ENCODE measurements at places on chromosomes 12 and 14.

- peak; percentile 86 for DNase-seq
Observed at GRCh38 chr12:71664411-71665089, 449 bp downstream of the THAP2 start.

- DNase-seq: no peak
Observed at GRCh38 chr14:70050136-70050535, 138.6 kb downstream of the SLC8A3 start.

DNA sequence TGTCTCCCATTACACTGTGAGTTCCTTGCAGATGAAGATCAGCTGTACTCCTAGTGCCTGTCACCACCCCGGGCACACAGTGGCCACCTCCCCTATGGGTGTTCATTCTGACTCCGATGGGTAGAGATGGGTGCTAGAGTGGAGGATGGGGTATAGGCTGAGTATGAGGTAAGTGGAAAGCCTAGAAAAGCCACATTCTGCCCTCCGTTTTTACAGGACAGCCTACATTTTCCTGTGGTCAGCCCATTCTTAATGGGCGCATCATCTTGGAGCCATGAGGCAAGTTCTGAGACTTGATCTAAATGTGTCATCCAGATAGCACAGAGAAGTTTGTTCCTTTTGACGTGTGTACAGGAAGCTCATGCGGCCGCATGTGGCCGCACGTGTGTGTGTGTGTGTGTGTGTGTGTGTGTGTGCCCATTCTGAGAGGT, 166.7 kb upstream of the HIF1A start:
- DNase-seq: no peak

GRCh38 chr14:104550340-104550860, 29.2 kb upstream of the C14orf180 start:
- no peak for DNase-seq

- DNase-seq: peak; percentile 64
Observed at GRCh38 chr14:35988972-35989690, 163.0 kb downstream of the BRMS1L start.

DNA sequence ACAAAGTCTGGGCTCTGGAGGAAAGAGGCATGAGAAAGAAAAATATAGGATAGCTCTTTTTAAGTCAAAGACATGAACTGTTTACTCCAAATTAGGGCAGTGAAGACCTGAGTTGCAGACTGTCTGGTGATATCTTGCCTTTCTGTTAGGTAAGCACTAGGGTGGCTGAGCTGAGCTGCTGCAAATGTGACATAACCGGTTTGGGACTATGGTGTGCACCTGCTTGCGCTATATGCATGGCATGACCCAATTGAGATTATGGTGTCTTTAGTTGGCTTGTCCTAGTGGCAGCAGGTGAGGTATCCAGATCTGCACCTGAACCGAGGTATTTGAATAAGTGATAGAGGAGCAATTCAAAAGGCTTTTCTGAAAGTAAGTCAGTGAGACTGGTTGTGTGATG, 345.6 kb downstream of the APAF1 start:
- DNase-seq: no peak

GRCh38 chr14:29240066-29240465, 473.5 kb downstream of the FOXG1 start:
- DNase-seq: no peak

DNA sequence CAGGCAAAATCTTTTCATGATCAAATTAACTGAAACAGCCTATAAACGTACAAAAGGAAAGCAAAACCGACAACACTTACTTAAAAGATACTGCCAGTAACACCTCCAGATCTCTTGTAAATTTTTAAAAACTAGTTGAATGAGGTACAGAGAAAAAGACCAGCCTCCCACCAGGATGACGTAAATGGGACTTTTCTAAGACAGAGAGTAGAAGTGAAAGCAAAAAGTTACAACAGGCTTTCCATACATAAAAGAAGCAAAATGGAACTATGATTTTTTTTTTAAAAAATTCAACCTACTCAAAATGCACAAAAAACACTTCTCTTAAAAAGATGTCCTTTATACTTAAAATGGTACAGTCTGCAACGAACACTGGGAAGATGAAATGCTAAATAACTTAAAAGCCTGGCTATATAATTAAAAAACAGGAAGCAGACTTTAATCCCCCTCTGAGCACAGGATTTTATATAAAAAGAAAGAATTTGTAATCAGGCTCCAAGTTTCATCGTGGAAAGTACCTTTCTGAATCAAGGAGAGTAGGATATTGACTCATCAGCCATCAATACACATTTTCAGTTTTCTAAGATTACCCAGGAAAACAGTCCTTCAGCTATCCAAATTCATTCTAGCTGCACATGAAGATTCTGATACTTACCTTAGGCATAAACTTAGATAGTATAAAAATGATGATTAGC, 14.2 kb upstream of the MYO1A start:
- DNase-seq: no peak

DNA sequence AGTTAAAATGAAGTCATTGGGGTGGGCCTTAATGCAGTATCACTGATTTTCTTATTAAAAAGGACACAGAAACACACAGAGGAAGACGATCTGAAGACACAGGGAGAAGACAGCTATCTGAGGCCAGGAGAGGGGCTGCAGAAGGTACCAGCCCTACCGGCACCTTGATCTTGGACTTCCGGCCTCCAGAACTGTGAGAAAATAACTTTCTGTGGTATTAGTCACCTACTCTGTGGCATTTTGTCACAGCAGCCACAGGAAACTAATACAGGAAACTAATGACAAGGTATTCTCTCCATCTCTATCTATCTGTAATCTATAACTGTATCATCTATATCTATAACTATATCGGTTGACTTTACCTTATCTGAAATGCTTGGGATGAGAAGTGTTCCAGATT, 1149.5 kb downstream of the BCL11B start:
- no peak for DNase-seq

DNA sequence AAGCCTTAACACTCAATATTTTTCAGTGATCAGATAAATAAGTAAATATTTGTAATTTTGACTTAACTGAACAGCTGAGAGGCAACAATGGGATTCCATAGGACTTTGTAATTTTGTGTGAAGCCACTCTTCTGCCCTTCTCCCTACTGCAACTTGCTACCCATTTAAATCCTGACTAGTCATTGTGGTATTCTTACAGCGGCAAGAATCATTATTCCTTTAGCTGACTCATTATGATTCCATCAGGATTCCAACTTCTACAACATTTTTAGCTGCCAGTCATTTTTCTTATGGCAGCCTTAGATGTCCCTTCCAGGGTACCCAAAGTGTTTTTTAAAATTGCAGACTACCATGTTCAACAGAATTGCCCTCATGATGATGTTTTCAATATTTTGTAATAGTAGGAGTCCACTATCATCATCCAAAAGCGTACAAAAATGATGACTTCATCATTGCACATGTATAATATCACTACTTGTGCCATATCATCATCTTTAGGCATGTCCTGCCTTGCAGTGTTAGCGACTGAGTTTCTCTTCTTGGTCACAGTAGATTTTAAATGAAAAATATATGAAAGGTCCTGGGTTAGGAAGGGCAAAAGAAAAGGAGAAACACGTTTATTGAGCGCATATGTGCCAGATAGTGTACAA, 5.1 kb upstream of the MAGOHB start:
- DNase-seq: no peak

GRCh38 chr14:74444866-74445265, 18.9 kb upstream of the SYNDIG1L start:
- DNase-seq: no peak

- no peak for DNase-seq
Observed at GRCh38 chr12:50123203-50123602, 11.2 kb downstream of the COX14 start.
